ENCODE measurements at places on chromosomes 11 and 22. TPM values are rescaled to one million over a fixed set of nuclear protein-coding genes. Genes with fewer than 3 reads are reported as not detected.

The USH1C gene
- total RNA-seq, result not detected

The OR8G1 gene
- not detected for total RNA-seq

The OR8G5 gene
- total RNA-seq, result not detected

The TBX1 gene
- total RNA-seq, result 6.5 TPM

The SLC25A18 gene
- not detected for total RNA-seq

The CNGA4 gene
- total RNA-seq, result not detected

The HSPA8 gene
- 7,019 TPM for total RNA-seq

The LRRC4C gene
- not detected for total RNA-seq

- no peak for DNase-seq
These were observed 62.6 kb downstream of the BUD13 start for GRCh38 chr11:116710001-116710674.

- no peak for DNase-seq
These were observed 13.6 kb downstream of the TMEM138 start for GRCh38 chr11:61375761-61376108.

DNA sequence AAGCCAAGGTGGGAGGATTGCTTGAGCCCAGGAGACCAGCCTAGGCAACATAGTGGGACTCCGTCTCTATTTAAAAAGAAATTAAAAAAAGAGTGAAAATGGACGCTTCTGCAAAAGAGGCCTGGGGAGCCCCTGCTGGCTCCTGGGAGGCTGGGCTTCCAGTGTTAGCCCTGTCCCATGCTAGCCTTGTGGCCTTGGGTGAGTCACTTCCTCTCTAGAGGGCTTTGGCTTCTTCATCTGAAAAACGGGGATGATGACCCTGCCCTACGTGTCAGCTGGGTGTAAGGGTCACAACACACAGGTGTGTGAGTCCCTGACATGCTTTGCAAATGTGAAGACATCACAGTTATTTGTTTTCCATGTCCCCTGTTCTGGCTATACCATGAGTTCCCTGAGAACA, 32.8 kb downstream of the FAM227A start:
- DNase-seq, result no peak

- no peak for DNase-seq
These were observed 36.6 kb upstream of the GRAMD4 start for GRCh38 chr22:46583571-46583970.

DNA sequence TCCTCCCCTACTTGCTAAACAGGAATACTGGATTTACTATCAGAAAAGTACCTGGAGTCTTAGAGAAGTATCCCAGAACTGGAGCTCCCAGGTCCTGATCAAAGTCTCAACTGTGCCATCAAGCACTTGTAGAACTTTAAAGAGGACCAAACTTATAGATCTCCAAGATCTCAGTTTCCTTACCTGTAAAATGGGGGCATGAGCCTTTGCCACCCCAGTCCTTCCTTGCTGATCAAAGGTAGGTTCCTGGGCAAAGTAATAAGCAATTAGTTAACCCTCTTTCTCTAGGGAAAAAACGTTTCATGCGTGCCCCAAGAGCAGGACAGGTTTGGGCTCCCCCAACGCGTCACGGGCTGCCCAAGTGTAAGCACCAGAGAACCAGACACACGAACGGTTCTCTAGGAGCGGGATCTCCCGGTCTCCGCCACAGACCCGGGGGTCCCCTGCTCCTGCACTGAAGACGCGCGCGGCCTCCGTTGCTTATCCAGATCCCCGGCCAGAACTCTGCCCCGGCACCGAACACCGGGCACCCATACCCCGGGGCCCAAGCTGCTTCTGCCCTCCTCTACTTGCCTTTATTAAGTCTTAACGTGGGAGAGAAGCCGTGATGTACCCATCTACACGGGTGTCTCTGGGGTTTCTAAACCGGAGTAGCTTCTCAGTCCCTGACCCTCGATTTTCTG, 505 bp downstream of the ZNF214 start:
- no peak for DNase-seq

DNA sequence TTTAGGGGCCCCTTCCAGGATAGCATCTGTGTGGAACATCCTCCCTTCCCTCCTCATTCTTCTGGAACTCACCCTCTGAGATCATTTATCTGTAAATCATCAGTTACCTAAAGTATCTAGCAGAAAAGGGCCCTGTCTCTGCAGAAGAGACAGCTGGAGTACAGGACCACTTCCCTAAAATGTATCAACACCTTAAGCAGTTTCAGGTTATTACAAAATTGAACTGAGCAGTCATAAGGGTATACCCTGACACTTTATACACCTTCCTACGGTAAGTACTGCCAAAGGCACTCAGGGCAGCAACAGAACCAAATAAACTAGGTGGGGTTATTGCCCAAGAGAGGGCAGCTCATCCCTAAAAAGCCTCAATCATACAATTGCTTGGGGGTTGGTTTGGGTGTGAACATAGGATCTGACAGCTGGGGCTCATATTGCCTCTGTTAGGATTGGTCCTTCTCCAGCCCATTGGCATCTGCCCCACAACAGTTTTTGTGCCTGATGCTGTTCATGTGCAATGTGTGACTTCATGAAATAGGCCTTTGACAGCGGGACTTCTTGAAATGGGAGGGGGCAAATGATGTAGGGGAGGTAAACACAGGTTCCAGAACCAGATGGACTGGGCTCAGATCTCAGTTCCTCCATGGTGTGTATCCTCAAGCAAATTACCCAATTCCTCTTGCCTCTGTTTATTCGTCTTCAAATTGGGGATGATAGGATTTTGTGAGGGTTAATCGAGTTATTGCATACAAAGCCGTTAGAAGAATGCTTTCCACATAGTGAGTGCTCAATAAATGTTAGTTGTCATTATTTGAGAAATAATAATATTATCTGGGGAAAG, 2.9 kb downstream of the POU2AF3 start:
- no peak for DNase-seq

DNA sequence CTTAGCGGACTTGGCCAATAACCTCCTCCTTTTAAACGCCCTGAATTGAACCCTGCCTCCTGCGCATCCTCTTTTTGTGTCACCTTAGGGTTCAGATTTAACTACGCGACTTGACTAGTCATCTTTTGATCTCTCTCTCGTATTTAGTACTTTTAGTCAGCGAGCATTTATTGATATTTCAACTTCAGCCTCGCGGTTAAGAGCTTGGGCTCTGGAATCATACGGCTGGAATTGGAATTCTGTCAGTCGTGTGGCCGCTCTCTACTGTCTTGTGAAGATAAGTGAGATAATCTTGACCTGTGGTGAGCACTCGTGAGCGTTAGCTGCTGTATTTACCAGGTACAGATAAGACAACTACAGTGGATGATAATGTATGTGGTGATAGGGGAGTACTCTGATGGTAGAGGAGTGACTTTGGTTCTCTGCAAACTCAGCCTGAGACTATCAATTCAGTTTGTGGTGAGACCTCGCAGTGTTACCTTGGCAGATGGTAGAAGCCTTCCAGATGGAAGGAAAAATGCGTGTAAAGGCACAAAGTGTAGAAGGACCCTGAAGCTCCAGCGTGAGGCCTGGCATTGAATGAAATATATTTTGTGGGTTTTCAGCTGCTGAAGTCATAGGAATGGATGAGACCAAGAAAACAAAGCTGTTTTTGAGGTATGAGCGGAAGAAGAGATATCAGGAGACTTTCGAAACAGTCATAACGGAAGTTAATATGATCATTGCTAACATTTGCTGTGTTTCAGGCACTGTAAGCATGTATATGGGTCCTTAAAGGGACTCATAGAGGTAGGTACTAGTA, 682 bp downstream of the ATM start:
- no peak for DNase-seq

- DNase-seq, result no peak
These were observed 753 bp upstream of the PPARA start for GRCh38 chr22:46149512-46150033.

DNA sequence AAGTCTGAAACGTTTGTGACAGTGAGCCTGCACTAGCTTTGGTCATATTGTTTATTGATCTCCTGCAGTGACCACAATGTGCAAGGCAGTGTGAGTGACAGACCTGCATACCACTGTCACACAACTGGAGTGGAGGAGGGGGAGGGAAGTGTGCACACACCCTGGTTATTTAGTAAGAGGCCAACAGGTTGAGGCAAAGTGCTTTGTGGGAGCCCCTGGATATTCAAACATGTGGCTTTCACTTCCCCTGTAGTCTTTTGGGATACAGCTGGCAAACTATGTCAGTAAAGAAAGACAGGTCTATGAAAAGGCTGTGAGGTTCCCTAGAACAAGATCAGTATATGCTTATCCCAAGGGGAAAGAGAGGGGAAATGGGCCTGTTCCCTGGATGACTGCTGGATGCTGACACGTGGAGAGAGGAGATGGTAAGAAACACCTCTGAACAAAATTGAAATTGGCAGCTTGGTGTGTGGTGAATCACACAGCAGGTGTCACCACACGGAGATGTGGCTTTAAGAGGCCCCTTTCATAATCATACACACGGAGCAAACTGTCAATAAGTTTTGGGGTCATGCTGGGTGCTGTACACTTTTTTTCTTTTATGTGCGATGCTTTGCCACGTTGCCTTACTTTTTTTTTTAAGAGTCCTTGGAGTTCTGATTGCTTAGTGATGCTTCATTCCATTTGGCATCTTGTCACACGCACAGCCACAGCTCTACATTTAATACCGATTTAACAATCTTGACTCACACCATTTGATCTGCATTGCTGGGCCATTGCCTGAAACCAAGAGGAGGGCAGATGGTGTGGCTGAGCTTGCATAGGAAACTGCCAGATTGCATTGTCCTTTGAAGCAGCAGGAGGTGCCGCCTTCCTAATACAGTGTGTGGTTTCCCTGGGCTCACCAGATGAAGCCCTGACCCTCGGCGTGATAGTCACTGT, 11.3 kb downstream of the OSBP2 start:
- DNase-seq, result no peak

GRCh38 chr11:57162179-57162898, 19.4 kb upstream of the LRRC55 start:
- DNase-seq, result no peak

GRCh38 chr11:73996161-73996747, 12.6 kb downstream of the UCP3 start:
- DNase-seq, result no peak

Measured in pulmonary artery endothelial cell (primary cell).